H1 (cell line): ENCODE measurements at places on chromosomes 5 and 9. TPM values are rescaled to one million over a fixed set of nuclear protein-coding genes. Genes with fewer than 3 reads are reported as not detected.

The ARHGEF28 gene
- 0.77 and 1.0 TPM in 2 replicates for total RNA-seq

The PCDHGB2 gene
- total RNA-seq = 2.8 and 2.9 TPM in 2 replicates

The NR4A3 gene
- 0.23 and 0.30 TPM in 2 replicates for total RNA-seq

The SLC1A3 gene
- total RNA-seq = 30.6 and 35.3 TPM in 2 replicates

The ANKRD55 gene
- total RNA-seq = not detected in 2 replicates

- H3K4me3 ChIP-seq = no peak overlapping the region
- no peaks in the 10 kb centered on the region for H3K4me1 ChIP-seq
Measured at GRCh38 chr5:157100140-157100679, 8.6 kb downstream of the HAVCR2 start.

DNA sequence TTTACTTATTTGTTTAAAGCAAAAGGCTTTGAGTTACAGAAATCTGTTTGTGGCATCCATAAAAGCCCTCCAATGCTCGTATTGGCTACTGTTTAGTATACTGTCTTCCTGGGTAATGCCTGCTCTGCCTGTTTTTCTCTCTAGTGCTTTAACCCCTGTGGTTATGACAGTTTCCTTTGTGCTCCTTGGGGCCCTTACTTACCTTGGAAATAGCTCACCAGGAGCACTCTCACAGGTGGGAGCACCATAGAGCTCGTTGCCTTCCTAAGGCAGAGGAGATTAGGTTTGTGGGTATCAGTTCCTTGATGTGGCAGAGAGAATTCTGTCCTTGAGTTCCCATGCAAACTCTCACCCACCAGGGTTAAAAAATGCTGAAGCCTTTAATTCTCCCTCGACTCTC, 242.8 kb downstream of the CDH18 start:
- H3K27ac ChIP-seq = no peak overlapping the region
- no peaks in the 10 kb centered on the region for H3K36me3 ChIP-seq
- no peaks in the 10 kb centered on the region for H3K4me1 ChIP-seq
- H3K27me3 ChIP-seq = no peaks in the 10 kb centered on the region
- no peak for DNase-seq
- H3K4me3 ChIP-seq = no peak overlapping the region

DNA sequence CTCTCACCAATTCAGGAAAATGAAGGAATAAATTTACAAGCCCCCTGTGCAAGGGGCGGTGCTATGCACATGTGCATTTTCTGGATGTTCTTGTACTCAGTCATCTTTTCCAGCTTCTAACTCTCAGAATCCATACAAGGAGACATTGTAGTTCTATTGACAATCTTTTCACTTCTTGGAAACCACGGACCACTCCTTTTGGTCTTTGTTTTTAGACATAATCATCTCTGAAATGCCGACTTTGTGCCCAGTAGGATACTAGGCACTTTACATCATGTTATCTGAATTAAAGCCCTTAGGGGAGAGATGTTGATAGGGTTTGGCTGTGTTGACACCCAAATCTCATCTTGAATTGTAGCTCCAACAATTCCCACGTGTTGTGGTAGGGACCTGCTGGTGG, 322.6 kb upstream of the WWC1 start:
- no peak overlapping the region for H3K4me3 ChIP-seq
- H3K27ac ChIP-seq = no peak overlapping the region
- no peaks in the 10 kb centered on the region for H3K27me3 ChIP-seq

DNA sequence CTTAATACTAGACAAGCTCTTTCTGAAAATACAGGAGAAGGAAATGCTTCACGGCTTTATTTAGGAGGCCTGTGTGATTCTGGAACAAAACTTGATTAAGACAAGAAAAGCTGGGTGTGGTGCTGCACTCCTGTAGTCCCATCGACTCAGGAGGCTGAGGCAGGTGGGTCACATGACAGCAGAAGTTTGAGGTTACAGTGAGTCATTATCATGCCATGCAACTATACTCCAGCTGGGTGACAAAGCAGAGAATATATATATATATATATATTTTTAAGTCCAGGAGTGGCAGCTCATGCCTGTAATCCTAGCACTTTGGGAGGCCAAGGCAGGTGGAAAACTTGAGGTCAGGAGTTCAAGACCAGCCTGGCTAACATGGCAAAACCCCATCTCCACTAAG, 33.1 kb upstream of the SPIN1 start:
- no peak overlapping the region for H3K27ac ChIP-seq
- H3K27me3 ChIP-seq = no peaks in the 10 kb centered on the region
- DNase-seq = no peak

GRCh38 chr5:170104710-170105109, 987 bp upstream of the FOXI1 start:
- no peaks in the 10 kb centered on the region for H3K27me3 ChIP-seq
- no peak overlapping the region for H3K4me3 ChIP-seq
- no peak overlapping the region for H3K27ac ChIP-seq

GRCh38 chr9:4838189-4838546, 45.4 kb downstream of the RCL1 start:
- H3K36me3 ChIP-seq = peaks cover 6% of the 10 kb centered on the region; the same call in 1 of the 2 replicates
- no peaks in the 10 kb centered on the region for H3K4me1 ChIP-seq
- no peaks in the 10 kb centered on the region for H3K27me3 ChIP-seq
- DNase-seq = no peak
- no peak overlapping the region for H3K27ac ChIP-seq

- no peak overlapping the region for H3K4me3 ChIP-seq
- H3K36me3 ChIP-seq = no peaks in the 10 kb centered on the region
- H3K4me1 ChIP-seq = no peaks in the 10 kb centered on the region
- no peak for DNase-seq
- H3K27me3 ChIP-seq = no peaks in the 10 kb centered on the region
Measured at GRCh38 chr5:87282269-87282668, 14.6 kb downstream of the RASA1 start.

GRCh38 chr5:56638061-56638621, 177.2 kb upstream of the MAP3K1 start:
- DNase-seq = no peak
- H3K27me3 ChIP-seq = no peaks in the 10 kb centered on the region
- H3K4me3 ChIP-seq = no peak overlapping the region
- no peak overlapping the region for H3K27ac ChIP-seq
- H3K36me3 ChIP-seq = no peaks in the 10 kb centered on the region

DNA sequence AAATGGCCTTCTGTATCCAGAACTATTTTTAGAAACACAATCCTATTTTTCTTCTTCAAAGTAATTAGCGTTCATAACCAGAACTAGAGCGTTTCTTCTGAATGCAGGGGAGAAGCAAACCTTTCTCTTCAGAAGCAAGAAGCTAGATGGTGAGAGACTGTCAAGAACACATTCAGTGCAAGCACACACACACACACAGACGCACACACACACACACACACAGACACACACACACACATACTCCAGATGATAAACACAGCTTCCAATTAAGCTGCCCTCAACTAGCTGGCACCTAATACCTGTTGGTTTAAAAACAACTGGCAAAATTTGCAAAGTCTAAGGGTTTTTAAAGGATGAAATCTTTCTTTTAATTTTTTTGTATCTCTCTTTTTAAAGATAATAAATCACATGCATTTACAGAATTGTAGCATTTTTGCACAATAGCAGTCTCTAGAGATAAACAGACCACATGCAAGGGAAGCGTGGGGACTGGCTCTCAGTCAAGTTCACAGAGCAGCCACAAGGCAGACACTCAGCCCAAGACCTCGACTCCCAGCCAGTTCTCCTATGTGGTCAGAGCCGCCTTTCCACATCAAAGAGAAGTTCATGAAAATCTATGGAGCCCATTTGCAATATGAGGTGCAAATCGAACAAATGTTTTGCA, 138.5 kb downstream of the TTLL11 start:
- no peaks in the 10 kb centered on the region for H3K36me3 ChIP-seq
- no peaks in the 10 kb centered on the region for H3K4me1 ChIP-seq
- H3K27me3 ChIP-seq = no peaks in the 10 kb centered on the region
- H3K4me3 ChIP-seq = no peak overlapping the region
- DNase-seq = no peak
- H3K27ac ChIP-seq = no peak overlapping the region

- H3K27ac ChIP-seq = no peak overlapping the region
- H3K4me3 ChIP-seq = no peak overlapping the region
- no peaks in the 10 kb centered on the region for H3K4me1 ChIP-seq
- DNase-seq = no peak
- H3K36me3 ChIP-seq = peaks cover 2% of the 10 kb centered on the region
Measured at GRCh38 chr9:93486268-93486667, 32.9 kb upstream of the FAM120AOS start.

DNA sequence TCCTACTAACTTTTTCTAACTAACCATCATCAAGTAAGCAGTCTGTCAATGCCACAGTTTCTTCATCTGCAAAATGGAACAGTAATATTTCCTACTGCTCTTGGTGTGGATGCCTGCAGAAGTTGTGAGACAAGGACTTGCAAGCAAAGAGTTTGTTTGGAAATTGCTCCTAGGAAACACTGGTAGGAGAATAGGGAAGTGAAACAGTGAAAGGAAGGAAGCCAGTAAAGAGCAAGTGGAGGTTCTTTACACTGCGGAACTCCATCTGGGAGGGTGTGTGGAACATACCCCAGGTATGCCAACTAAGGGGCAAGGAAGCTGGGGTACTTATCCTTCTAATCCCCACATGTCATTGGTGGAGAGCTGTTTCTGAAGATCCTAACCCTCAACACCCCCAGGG, 119.9 kb downstream of the FOXD1 start:
- no peak for DNase-seq
- no peaks in the 10 kb centered on the region for H3K36me3 ChIP-seq
- no peaks in the 10 kb centered on the region for H3K27me3 ChIP-seq
- peaks cover 2% of the 10 kb centered on the region; the same call in 1 of the 2 replicates for H3K4me1 ChIP-seq

- no peaks in the 10 kb centered on the region for H3K27me3 ChIP-seq
- no peaks in the 10 kb centered on the region for H3K36me3 ChIP-seq
- H3K4me3 ChIP-seq = no peak overlapping the region
- H3K4me1 ChIP-seq = no peaks in the 10 kb centered on the region; the same call in 1 of the 2 replicates
- DNase-seq = no peak
Measured at GRCh38 chr5:54062958-54063357, 247.4 kb downstream of the ARL15 start.
